ENCODE measurements at places on chromosomes 16 and 17.
A peak's percentile ranks its signal among the peaks of the same experiment; 100 is the strongest.

DNA sequence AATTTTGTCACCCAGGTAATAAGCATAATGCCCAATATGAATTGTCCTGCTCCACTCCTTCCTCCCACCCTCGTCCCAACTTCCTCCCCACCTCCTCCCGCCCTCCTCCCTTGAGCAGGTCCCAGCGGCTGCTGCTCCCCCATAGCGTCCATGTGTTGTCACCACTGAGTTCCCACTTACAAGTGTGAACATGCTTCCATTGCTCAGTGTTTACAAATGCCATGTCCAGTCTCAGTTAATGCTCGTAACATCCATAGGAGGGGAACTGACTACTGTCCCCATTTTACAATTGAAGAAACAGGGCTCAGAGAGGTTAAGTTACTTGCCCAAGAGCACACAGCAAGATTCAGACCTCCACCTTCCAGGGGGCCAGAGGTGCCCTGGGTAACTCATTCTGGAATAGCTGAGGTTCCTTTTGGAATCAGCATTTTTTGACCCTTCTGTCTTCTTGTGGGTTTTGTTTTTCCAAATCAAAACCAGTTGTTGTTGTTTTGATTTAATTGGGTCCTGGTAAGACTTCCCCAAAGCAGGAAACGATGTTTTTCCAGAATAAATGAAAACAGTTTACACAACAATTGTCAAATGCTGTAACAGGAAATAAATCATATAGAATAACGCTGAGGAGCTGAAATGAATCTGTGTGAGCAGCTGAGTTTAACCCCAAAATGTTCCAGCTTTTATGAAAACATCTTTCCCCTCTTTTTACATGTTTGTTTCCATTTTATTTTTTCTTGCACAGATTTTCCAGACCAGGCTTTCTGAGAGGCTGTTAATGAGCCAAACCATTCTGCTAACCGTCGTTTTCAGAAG, 73.9 kb downstream of the ZDHHC7 start:
- DNase-seq: no peak

- no peak for DNase-seq
Measured at GRCh38 chr17:50474523-50474922, 4.1 kb upstream of the RSAD1 start.

DNA sequence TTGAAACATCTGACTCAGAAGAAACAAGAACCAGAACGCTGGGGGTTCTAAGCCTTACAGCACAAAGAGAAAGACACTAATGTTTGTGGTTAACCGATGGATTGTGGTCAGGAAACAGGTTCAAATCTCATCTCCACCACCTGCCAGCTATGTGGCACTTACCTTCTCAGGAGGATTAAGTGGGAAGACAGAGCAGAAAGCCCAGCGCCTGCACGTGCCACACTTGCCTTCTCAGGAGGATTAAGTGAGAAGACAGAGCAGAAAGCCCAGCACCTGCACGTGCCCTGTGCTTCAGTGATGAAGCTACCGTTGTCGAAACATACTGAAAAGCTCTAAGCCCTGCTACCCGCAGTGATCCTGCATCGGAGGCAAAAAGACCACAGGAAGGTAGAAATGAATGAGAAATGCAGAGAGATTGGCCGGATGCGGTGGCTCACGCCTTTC, 90.6 kb downstream of the NXN start:
- DNase-seq: no peak

DNA sequence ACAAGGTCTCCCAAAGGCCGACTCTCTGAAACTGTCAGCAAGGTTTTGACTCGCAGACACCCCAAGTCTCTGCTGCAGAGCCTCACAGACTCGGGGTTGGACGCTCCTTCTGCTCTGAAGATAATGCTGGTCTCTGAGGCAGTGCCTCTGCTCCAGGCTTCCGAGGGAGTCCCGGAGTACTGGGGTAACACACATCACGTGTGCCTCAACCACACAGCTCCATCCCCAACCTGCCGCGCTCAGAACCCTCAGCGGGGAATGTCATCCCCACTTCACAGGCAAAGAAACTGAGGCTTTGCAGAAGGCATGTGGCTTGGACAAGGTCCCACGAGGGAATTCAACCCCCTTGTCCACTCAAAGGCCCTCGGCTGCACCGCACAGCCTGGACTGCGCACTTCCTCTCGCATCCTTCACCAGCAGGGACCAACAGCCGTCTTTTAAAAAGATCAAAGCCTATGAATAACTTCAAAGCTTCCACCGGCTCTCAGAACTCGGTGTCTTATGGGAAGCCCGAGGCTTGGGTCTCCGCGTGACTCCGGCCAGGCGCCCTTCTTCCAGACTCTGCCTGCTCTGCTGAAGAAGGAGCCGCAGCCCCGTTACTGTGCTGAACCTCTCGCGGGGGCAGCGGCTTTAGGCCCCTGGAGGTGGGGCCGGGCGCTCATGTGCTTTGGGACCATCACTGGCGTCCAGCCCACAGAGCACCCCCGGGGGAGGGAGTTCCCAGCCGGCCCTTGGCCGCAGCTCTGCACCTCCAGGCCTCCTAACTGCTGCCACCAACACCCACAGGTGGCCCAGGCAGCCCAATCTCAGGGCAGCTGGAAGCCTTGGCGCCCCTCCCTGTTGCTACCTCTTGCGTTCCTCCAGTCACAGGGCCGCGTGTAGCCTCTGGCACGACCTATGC, 2.2 kb downstream of the TMEM204 start:
- no peak for DNase-seq

GRCh38 chr17:82440991-82441627, 9.4 kb downstream of the CYBC1 start:
- DNase-seq: no peak

DNA sequence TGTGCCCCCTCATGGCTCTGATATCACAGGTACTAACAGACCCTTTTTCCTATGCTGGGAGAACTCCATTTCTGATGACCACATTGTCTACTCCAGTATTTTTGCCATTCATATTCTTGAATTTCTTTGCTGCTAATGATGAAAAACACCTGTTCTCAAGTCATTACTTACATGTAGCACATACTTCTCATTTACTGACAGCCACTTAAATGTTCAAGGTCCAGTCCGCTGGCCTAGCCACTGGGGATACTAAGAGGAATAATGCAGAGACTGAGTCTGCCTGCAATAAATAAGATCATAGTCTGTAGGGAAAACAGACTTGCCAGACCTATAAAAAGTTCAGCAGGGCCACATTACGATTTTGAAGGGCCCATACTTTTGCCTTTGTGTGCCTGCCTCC, 27.5 kb downstream of the TEX14 start:
- no peak for DNase-seq

DNA sequence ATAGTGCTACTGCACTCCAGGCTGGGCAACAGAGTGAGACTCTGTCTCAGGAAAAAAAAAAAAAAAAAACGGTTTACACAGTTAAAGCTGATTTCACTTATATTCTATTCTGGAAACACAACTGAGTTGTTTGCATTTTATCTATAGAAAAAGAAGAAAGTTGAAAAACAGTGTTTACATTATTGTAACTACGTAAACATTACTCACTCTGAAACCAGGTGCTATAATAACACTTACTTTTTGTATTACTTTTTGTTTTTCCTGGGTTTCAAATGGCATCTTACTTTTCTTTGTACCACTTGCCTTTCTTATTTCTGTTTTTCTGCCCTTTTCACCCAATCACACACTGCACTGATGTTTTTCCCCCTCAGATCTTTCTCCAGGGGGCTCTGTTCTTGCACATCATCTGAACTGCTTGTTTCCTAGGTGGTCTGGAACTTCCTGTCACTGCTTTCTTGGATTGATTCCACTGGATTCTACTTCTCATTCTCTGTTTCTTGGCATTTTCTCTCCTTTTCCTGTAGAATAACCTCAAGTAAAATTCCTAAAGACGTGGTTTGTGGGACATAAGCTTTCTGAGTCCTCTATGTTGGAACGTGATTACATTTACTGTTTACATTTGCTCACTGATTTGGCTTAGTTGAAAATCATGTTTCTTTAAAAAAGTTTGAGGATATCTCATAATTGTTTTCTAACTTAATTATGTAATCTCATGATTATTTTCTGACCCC, 142.1 kb downstream of the HS3ST3B1 start:
- DNase-seq: no peak

GRCh38 chr17:2034157-2034556, 4.2 kb downstream of the DPH1 start:
- no peak for DNase-seq

- no peak for DNase-seq
Measured at GRCh38 chr17:80252871-80253270, 7.8 kb upstream of the RNF213 start.

DNA sequence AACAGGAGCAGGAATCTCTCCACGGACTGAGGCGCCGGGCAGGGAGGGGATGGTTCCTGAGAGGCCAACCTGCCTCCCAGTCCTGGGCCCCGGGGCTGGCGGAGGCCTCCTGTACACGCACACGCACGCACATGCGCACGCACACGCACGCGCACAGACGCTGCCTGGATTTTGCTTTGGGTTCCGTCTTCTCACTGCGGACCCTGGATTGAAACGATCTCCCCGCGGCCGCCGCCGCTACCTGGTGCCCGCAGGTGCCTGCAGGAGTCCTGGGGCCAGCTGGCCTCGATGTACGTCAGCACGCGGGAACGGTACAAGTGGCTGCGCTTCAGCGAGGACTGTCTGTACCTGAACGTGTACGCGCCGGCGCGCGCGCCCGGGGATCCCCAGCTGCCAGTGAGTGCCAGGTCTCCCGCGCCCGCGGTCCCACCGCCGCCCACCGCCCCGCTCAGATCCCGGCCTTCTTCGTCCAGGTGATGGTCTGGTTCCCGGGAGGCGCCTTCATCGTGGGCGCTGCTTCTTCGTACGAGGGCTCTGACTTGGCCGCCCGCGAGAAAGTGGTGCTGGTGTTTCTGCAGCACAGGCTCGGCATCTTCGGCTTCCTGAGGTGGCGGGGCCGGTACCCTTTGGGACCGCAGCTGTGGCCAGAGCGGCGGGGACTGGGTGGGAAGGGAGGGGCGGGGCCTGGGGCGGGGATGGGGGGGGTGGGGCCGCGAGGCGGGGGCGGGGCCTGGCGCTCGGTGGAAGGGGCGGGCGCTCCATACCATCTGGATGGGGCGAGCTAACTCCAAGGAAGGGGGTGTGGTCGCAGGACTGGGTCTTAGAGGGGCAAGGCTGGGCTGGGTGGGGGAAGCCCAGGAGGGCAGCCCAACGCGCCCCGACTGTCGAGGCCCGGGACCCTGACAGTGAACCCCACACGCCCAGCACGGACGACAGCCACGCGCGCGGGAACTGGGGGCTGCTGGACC, 12.3 kb downstream of the CES4A start:
- DNase-seq: peak; percentile 77

DNA sequence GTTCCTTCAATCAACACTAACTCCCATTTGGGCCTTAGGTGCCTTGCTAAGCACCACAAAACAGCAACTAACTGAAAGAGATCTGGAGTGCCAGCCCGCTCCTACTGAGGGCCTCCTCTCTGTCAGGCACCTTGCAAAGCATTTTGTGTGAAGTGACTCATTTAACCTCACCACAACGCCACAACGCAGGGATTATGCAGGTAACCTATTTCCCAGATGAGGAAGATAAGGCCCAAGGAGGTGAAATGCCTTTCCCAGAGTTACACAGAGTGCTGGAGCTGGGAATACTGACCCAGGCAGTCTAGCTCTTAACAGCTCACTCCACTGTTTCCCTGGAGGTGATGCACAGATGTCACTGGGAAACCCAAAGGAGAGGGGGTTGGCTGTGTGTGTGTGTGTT, 32.8 kb downstream of the DRC3 start:
- DNase-seq: no peak

Data from left hindlimb (tissue), 1 donor.